GM12878 (cell line): ENCODE measurements at places on chromosomes 3 and 15.
A peak's percentile ranks its signal among the peaks of the same experiment; 100 is the strongest.

GRCh38 chr15:34332553-34333120 lies 4.9 kb downstream of the SLC12A6 start:
- H3K36me3 ChIP-seq: no peaks in the 10 kb centered on the region
- H3K4me3 ChIP-seq: peak overlapping the region; percentile 8
- H3K27me3 ChIP-seq: no peaks in the 10 kb centered on the region
- DNase-seq: no peak

GRCh38 chr3:59310736-59311135 lies 260.9 kb upstream of the CFAP20DC start:
- no peaks in the 10 kb centered on the region for H3K27me3 ChIP-seq
- no peaks in the 10 kb centered on the region for H3K36me3 ChIP-seq
- H3K4me3 ChIP-seq: no peak overlapping the region

DNA sequence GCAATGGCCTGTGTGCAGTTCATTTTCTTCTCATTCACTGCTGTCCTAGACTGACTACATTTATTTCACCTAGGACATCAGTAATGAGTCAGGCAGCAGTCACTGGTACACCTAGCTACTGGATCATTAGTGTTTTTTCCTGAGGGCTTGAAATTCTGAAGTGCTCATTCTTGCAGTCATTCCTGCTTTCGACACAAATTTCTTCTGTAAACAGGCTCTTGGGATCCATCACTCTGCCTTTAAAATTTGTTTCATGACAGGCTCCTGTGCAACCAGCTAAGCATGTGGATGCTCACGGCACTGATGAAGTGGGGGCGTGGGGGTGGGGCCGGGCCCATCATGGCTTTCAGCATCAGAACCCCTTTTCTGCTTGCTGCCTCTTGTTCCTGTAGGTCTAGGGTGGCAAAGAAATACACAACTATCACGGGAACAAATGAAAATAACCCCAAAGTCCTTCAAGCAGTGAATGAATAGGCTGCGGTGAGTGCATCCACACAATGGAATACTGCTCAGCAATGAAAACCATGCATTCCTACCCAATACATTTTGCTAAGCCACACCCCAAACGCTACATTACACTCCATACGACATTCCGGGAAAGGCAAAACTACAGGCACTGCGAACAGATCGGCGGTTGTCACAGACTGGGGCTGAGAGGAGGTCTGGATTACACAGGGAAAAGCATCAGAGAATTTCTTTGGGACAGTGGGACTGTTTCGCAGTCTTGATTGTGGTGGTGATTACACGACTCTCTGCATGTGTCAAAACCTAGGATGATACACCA lies 9.3 kb upstream of the MELTF start:
- no peaks in the 10 kb centered on the region for H3K4me1 ChIP-seq
- no peaks in the 10 kb centered on the region for H3K27me3 ChIP-seq
- H3K27ac ChIP-seq: no peak overlapping the region
- no peak overlapping the region for H3K4me3 ChIP-seq
- no peak for DNase-seq

DNA sequence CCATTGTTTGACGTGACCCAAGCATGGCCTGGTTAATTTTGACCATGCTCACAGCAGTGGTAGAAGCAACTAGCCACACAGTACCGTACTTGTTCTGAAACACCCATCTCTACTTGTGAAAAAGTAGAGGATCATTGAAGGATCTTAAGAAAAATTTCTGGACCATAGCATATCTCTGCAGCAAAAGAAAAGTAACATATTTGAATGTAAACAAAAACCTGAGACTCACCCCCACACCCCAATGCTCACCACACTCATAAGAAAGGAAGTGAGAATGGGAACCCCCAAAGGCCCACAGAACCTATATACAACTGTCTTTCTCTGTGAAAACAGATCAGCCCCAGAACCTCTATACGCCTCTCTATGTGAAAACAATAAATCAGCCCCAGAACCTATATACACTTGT lies 33.8 kb upstream of the TFRC start:
- peak overlapping the region; percentile 37; the same call in 1 of the 2 replicates for H3K4me3 ChIP-seq
- H3K36me3 ChIP-seq: no peaks in the 10 kb centered on the region
- peaks cover 69% of the 10 kb centered on the region for H3K4me1 ChIP-seq
- no peaks in the 10 kb centered on the region for H3K27me3 ChIP-seq
- peak overlapping the region; percentile 86 for H3K27ac ChIP-seq

DNA sequence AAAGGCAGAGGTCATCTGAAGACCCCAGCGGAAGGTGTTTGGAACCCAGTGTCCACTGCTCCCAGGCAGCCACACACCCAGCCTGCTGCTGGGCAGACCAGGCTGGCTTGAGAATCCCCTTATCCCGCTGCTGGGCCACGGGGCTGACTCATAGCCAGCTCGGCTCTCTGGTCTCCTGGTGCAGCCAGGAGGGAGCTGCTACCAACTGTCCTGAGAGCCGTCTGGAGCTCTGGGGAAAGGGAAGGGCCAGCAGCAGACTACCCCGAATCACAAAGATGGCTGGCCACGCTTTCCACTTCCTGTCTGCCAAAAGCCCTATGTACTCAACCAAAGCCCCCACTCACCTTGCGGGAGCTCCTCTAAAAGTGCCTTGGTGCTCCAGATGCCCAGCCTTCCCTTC lies 38.3 kb downstream of the WHAMM start:
- peaks cover 6% of the 10 kb centered on the region; the same call in 1 of the 2 replicates for H3K4me1 ChIP-seq
- no peak overlapping the region for H3K27ac ChIP-seq
- H3K27me3 ChIP-seq: peaks cover 5% of the 10 kb centered on the region; the same call in 1 of the 2 replicates
- DNase-seq: no peak
- H3K4me3 ChIP-seq: no peak overlapping the region

DNA sequence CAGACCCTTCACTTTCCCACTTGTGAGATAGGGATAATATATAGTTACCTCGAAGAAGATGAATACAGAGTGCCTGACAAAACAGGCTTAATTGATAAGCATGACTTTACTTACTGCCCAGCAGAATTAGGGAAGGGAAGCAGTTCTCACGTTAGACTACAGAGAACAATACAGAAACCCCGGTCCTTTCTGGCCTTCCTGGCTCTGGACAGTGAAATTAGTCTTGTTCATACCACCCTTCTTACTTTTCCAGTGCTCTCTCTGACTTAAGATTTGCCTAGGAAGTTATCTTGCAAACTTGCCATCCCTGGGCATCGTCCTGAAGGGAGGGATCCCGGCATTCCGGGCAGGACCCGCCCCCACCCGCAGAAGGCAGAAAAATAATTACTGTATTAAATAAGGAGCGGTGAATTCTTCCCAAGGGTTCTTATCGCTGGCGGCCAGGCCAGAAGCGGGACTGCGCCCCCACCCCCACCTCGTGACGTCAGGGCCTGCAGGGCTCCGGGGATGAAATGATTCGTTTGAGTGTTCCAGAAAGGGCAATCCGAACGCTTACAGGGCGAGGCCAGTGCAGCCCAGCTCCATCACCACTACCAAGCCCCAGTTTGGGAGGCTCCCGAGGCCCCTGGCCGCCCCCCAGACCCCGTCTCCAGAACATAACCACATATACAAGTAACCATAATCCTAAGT lies 8.4 kb downstream of the SOX2 start:
- no peak overlapping the region for H3K27ac ChIP-seq
- no peak for DNase-seq
- no peaks in the 10 kb centered on the region for H3K4me1 ChIP-seq
- no peaks in the 10 kb centered on the region for H3K36me3 ChIP-seq

GRCh38 chr15:82699726-82700125 lies 9.9 kb downstream of the AP3B2 start:
- no peak overlapping the region for H3K27ac ChIP-seq
- no peak for DNase-seq
- no peaks in the 10 kb centered on the region for H3K36me3 ChIP-seq
- H3K27me3 ChIP-seq: no peaks in the 10 kb centered on the region
- no peaks in the 10 kb centered on the region for H3K4me1 ChIP-seq

DNA sequence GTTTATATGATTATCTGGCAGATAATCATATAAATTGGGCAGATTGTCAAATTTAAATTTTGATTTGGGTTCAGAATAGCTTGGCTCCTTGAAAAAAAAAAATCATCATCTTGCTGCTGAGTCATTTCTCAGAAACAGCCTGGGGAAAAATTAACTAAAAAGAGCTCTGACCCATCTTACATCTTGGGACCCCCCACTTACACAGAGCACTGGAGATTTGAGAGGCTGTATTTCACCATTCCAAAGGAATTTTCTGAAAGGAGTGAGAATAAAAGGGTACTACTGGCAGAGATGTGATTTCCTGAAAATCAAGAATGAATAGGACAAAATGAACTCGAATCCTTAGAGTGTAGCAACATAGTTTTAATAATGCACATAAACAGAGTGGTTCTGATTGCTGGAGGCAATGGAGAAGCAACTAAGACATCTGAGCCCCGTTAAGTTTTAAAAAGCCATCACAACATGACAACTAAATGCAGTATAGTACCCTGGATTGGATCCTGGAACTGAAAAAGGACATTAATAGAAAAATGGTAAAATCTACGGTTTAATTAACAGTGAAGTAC lies 97.5 kb downstream of the RFTN1 start:
- no peaks in the 10 kb centered on the region for H3K27me3 ChIP-seq
- H3K4me1 ChIP-seq: peaks cover 39% of the 10 kb centered on the region
- peaks cover 4% of the 10 kb centered on the region for H3K36me3 ChIP-seq
- H3K27ac ChIP-seq: no peak overlapping the region
- DNase-seq: no peak

GRCh38 chr15:58525991-58526421 lies 94.2 kb downstream of the LIPC start:
- no peak for DNase-seq
- H3K36me3 ChIP-seq: no peaks in the 10 kb centered on the region
- H3K4me1 ChIP-seq: peaks cover 10% of the 10 kb centered on the region
- no peak overlapping the region for H3K4me3 ChIP-seq
- no peak overlapping the region for H3K27ac ChIP-seq

DNA sequence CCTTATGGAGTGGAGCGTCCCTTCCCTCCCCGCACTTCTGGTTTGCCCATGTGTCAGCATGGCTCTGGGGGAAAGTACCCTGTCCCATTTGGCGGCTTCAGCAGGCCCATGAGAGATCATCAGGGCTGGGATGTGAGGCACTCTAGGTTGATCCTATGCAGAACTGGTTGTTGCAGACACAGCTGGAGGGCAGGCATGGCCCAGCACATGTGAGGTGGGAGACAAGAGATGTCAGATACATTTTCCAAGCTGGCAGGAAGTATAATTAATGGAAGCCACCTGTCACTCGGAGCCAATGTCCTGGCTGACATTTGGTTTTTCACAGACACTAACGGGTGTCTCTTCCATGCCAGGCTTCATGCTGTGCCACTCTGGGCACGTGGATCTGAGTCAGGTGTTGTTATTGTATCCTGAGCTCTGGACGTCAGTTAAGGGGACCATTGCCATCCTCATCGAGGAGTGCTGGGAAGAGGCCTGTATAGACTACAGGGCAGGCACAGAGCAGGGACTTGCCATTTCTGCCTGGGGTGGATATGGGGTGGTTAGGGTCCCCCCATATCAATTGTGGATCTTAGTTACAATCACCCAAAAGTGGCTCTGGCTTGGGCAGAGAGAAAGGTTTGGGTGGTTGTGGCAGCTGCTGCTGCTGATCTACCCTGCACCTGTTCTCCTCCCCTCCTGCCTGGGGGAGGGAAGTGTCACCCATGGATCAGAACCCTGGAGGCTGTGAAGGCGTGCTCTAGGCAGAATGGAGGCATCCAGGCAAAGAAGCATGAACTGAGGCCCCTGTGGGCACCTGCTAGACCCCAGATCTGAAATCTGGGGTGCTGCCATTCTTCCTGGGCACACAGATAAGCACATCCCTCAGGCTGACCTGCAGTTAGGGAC lies 140.7 kb downstream of the FBLN2 start:
- H3K4me3 ChIP-seq: no peak overlapping the region
- H3K36me3 ChIP-seq: no peaks in the 10 kb centered on the region
- H3K4me1 ChIP-seq: no peaks in the 10 kb centered on the region
- no peaks in the 10 kb centered on the region; the same call in 1 of the 2 replicates for H3K27me3 ChIP-seq
- H3K27ac ChIP-seq: no peak overlapping the region
- no peak for DNase-seq

DNA sequence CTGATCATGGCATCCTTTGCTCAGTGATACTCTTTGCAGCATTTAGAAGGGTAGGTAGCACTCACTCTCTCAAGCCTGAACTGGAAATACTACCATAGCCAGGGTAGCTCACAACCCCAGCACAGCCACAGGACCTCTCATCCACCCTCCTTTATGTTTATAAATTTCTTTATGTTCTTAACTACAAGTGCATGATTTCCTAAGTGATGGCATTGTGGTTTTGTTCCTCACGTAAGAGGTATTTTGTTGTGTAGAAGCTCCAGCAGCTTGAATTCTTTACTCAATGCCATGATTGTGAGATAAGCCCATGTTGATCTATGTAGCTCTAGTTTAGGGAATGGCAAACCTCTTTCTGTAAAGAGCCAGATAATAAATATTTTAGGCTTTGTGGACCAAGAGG lies 7.9 kb upstream of the RTP3 start:
- H3K4me3 ChIP-seq: no peak overlapping the region
- H3K4me1 ChIP-seq: peaks cover 5% of the 10 kb centered on the region
- H3K27me3 ChIP-seq: no peaks in the 10 kb centered on the region
- H3K27ac ChIP-seq: no peak overlapping the region
- H3K36me3 ChIP-seq: no peaks in the 10 kb centered on the region

- H3K27ac ChIP-seq: peak overlapping the region; percentile 45
- H3K27me3 ChIP-seq: no peaks in the 10 kb centered on the region
- peaks cover 3% of the 10 kb centered on the region; the same call in 1 of the 2 replicates for H3K36me3 ChIP-seq
- DNase-seq: peak; percentile 72
Observed at GRCh38 chr15:90412356-90413194, 24.5 kb downstream of the IQGAP1 start.

DNA sequence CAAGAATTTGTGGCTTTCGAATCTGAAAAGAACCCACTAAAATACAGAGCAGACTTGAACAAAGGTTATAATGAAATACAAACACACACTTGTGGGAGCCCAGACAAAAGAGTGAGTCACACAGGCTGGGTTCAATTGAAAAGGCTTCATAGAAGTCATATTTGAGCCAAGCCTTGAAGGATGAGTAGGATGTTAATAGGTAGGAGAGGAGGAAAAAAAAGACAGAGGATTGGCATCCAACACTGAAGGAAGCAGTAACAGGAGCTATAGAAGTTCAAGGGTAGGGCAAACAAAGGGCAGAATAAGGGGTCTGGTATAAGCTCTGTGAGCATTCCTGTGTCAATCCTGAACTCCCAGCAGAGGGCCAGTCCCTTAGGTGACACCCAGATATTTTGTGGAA lies 325.4 kb downstream of the FOXP1 start:
- H3K27ac ChIP-seq: no peak overlapping the region
- H3K27me3 ChIP-seq: no peaks in the 10 kb centered on the region; the same call in none of the 2 replicates
- H3K4me1 ChIP-seq: no peaks in the 10 kb centered on the region
- no peak for DNase-seq
- H3K36me3 ChIP-seq: no peaks in the 10 kb centered on the region
- H3K4me3 ChIP-seq: no peak overlapping the region

GRCh38 chr3:58325525-58325992 lies 7.1 kb upstream of the PXK start:
- peaks cover 17% of the 10 kb centered on the region for H3K4me1 ChIP-seq
- H3K36me3 ChIP-seq: no peaks in the 10 kb centered on the region; the same call in 1 of the 2 replicates
- H3K27ac ChIP-seq: no peak overlapping the region
- no peaks in the 10 kb centered on the region for H3K27me3 ChIP-seq

GRCh38 chr15:34065941-34066340 lies 26.9 kb upstream of the AVEN start:
- H3K27me3 ChIP-seq: no peaks in the 10 kb centered on the region
- H3K27ac ChIP-seq: no peak overlapping the region
- no peaks in the 10 kb centered on the region for H3K36me3 ChIP-seq
- no peak for DNase-seq
- H3K4me1 ChIP-seq: no peaks in the 10 kb centered on the region
